ENCODE measurements at places on chromosomes 6 and 20. TPM values are rescaled to one million over a fixed set of nuclear protein-coding genes. Genes with fewer than 3 reads are reported as not detected.

Gene ALDH8A1
- 1.0 TPM for total RNA-seq

GRCh38 chr6:151690768-151691562, 116.5 kb upstream of the ESR1 start:
- no peak for DNase-seq

Gene MYMX
- 0.26 TPM for total RNA-seq

- no peak for DNase-seq
These were observed 7.9 kb downstream of the RREB1 start for GRCh38 chr6:7115543-7116231.

Gene C6orf15
- not detected for total RNA-seq

Gene C2
- total RNA-seq = 14.8 TPM

Measured in mucosa of gallbladder (tissue), 1 donor.